ENCODE measurements at places on chromosomes 7 and 10.

GRCh38 chr10:132701846-132702190 lies 84.1 kb downstream of the NKX6-2 start:
- no peak for DNase-seq

DNA sequence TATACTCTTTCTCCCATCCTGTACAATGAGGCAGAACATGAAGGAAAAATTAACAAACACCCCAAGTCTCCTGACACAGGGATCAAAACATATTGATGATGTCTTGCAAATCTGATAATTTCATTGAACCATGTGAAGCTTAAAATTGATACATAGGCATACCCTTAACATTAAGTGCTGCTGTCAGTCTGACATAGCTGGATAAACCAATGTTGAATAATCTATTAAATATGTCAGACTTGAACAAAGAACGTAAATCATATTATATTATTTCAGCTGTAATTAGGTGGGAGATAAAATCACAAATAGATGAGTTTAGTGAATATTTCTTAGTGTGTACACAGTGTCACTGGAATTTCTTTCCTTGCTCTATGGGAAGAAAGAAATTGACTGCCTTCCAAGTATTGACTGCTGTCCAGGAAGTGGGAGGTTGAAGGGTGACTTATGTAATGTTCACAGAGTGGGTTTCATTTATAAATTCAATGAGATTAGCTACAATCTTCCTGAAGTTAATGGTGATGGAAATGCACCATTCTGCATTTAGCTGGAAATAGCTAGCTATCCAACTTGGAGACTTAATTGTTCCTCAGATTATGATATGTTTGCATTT lies 170.8 kb downstream of the AUTS2 start:
- DNase-seq = no peak

DNA sequence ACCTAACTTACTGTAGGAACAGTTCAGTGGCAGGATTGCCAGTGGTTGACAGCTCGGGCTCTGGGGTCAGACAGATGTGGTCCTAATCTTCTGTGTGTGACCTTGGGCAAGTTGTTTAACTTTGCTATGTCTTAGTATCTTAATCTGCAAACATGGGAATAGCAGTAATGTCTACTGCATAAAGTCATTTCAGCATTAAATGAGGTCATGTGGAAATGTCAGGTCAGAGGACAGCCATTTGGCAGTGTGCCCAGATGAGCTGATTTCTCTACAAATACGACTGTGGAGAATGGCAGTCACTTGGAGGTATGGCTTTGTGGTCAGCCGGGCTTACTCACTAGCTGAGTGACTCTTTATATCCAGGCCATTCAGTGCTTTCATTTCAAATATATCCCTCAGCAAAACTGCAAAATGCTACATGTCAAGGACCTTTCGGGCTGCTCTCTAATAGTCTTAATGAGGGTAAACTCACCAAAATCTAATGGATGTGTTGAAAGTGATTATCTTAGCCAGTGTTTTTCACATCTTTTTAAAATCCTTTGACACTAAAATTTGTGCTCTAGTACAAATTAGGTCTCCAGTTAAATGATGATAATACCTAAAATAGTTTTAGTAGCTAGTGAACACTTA lies 171.4 kb downstream of the ST7 start:
- peak; percentile 76 for DNase-seq

DNA sequence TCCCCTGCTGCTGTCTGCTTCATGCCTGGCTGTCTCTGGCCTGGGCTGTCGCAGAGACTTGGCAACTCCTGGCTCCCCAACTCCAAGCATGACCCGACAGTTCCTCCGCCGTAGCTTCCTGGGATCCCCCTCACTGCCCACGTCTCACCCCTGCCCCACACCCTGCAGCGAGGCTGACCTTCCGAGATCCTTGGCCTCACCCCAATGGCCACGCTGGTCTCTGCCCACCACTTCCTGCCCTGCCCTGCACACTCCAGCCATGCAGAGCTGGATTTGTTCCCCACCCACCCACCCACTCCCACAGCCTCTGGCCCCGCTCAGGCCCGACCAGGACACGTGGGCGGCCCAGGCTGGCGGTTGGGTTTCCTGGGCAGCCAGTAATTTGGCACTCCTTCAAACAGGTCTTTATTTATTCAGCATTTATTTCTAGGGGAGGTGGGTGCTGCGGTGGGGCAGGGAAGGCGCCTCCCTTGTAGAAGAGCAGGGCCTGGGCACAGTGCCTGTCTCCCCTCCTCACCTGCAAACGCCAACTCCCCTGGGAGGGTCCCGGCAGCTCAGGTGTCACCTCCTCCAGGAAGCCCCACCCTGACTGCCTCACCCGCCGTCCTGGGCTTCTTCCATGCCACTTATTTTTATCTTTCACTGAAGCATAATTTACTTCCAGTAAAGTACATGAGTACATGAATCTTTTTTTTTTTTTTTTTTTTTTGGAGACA lies 25.5 kb downstream of the GTF2IRD1 start:
- no peak for DNase-seq

DNA sequence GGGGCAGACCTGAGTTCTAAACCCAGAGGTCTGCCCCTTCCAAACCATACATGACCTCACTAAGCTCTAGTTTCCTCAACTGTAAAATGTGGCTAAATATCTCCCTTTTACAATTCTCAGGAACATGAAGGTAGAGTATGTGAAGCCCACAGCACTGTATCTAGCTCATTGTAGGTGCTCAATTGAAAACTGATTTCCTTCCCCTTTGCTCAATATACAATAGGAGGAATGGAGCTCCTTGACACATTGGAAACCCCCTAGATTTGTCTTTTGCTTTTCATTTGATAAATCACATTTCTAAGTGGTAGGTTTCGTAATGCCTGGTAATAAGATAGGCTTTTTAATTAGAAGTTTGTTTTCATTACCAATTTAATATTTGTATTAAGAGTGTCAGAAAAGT lies 153.3 kb downstream of the ARID5B start:
- DNase-seq = no peak

DNA sequence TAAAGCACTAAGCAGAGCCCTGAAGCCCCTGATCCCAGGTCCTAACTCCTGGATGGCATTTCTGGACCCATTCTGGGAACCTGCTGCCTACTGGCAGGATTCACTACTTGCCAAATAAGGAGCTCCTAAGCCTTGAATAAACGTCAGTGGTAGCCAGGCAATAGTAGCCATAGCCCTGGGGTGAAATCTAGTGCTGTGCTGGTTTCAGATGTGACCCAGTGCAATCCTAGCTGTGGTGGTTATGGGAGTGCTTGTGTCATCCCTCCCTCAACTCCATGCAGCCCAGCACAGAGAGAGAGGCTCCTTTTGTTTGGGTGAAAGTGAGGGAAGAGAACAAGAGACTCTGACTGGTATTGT lies 43.7 kb downstream of the PCLO start:
- no peak for DNase-seq

DNA sequence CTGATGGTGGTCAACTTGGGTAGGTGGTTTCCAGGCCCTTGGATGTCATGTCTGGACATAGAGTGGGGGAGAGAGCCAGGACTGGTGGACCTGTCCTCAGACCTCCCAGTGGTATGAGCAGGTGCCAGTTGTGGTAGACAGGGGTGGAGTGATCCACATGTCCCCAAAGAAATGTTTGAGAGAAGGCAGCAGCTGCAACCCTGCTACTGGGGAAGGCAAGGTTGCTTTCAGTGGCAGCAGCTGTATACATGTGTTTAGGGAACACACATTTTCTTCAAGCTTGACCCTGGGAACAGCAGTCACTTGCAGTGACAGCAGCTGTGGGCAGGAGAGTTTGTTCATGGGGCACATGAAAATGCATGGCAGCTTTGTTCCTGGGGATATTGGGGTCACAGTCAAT lies 882.6 kb upstream of the C7orf33 start:
- DNase-seq = no peak

GRCh38 chr7:94509264-94509886 lies at the start of gene CASD1:
Gene CASD1, plus strand, starts transcription at chr7:94509809. Its CDS starts 276 bp downstream, at chr7:94510085.
- peak; percentile 88 for DNase-seq

DNA sequence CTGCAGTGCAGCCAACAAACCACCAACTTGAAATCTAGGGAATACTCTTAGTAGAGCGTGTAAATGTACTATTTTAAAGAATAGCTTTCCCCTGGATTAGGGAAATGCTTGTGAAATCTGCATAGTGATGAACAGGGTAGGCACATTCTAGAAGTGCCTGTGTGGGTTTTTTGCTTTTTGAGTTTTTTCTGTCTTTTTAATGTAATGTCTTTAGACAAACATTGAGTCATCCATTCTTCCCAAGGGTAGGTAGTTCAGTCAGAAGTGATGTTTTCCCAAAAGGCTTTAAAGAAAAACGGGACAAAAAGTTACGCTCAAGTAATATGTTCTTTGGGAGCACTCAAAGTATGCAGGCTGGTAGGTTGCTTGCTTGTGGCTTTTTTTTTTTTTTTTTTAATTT lies 130.0 kb downstream of the AUTS2 start:
- no peak for DNase-seq

DNA sequence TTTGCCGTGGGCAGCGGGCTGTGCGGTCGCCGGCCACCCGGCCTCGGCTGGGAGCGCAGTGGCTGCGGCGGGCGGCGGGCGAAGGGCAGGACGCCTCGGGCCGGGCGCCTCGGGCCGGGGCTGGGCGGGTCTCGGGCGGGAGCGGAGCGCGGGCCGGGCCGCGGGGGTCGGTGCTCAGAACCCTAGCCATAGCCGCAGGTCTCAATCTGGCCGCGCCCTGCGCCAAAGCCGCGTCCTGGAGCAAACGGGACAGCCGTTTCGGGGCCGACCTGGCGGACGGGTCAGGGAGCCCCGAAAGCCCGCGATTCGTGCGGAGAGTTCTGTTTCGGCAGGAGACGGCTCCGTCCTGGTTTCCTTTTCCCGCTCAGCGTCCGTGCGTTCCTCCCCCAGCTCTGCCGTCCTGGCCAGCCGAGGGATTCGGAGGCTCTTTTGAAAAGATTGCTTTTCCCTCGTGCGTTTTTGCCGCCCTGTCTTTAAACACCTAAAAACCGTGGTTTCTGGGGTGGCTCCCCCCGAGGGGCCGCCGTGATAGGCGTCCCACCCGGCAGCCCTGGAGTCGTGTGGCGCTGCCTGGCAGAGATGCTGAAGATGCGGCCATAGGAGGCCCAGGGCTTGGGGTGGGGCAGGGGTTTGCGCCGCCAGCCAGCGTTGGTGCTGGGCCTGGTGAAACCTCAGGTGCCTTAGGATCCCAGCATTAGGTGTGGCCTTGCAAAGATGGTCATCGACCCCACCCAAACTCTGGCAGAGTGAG lies 727 bp downstream of the RET start:
- no peak for DNase-seq

GRCh38 chr7:3860932-3861331 lies 559.9 kb downstream of the SDK1 start:
- no peak for DNase-seq

DNA sequence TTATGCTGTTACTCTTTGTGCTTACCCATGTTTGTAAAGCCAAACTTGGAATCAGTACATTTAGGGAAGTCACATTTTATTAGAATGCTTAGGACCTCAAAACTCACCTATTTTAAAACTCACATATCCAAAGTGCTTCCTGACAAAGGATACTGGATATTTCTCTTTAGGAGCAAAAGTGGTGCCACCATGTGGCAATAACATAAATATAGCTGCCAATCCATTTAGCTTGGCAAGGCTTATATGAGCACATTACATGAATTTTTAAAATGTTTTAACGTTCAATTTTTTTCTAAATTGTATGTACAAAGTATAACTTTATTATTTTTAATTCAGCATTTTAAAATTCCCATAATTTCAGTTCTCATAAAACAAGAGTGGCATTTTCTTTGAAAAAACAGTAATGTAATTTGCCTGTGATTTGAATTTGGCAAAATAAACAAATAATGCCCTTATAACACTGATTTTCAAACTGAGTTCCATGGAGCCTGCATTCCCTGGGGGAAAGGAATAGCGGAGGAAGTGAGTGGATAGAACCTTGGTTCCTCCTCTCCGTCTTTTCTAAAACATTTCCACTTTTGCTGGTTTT lies 75.4 kb downstream of the HDAC9 start:
- DNase-seq = no peak

All from lower leg skin (tissue), 4 donors.